ENCODE measurements at places on chromosomes 7 and 10.

GRCh38 chr10:133489816-133490588 lies 36.3 kb downstream of the SCART1 start:
- DNase-seq = no peak

GRCh38 chr10:14724931-14725330 lies 49.8 kb downstream of the FAM107B start:
- no peak for DNase-seq

GRCh38 chr7:44172352-44172751 lies 16.9 kb downstream of the GCK start:
- no peak for DNase-seq

- no peak for DNase-seq
These were observed 146.3 kb downstream of the HIBADH start for GRCh38 chr7:27516421-27516820.

GRCh38 chr10:4947039-4947634 lies 16.1 kb upstream of the AKR1C1 start:
- no peak for DNase-seq

- DNase-seq = no peak
These were observed 67.4 kb upstream of the PPP1R3C start for GRCh38 chr10:91700273-91700672.

DNA sequence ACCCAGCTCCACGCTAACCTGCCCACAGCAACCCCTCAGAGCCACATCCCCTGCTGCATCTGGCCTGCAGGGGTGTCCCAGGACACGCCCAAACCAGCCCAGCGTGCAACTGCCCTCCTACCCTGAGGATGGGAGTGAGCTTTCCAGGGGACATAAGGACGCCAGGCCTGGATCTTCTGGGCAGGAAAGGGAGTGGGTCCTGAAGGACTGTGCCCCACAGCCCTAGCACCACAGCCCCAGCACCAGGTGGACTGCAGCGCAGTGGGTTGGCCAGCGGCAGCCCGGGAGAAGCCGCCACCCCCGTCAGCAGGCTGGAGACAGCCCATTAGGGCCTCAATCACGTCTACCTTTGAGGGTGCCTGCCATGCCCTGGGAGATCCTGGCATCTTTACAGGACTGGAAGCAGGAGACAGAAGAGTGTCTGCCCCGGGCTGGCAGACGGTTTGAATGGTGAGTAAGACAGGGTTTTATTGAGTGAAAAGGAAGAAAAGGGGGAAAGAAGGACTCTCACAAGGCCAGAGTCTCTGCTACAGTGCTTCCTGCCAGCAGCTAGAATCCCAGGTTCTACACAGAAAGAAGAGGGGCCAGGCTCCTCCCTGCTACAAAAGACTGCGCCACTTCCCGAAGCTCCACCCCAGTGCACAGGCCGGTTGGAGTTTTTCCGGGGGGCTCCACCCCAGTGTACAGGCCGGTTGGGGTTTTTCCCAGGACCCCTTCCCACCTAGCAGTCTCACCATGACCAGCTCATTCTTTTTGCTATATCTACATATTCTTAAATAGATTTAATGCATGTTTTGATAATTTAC lies 69.8 kb upstream of the KCTD7 start:
- no peak for DNase-seq

GRCh38 chr10:54148508-54148907 lies 652.5 kb downstream of the PCDH15 start:
- no peak for DNase-seq

DNA sequence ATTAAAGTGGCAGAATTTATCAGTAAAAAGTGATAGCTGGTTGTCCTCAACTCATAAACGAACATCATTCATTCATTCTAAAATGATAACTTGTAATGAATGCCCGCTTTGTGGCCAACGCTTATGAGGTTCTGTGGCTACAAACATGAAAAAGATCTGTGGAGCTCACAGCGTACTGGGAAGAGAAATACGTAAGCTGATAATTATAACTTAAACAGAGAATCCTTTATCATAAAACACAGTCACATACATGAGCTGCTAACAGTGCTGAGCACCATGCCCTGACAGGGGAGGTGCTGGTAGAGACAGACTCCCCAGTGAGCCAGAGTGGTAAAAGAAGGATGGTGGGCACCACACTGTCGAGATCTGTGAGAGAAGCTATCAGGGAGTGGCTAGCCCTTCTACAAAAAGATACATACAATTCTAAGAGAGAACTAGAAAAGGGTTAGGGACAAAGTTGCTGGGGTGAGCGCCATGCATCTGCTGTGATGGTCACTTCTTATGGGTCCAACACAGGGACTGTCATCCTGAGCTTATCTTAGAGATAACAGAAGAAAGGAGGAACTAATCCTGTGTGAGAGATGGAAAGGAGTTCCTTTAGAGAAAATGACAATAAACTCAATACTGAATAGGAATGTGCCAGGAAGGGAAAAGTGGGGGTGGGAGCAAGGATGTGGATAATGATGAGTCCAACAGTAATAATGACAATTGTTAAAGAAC lies 106.7 kb downstream of the USP6NL start:
- no peak for DNase-seq

DNA sequence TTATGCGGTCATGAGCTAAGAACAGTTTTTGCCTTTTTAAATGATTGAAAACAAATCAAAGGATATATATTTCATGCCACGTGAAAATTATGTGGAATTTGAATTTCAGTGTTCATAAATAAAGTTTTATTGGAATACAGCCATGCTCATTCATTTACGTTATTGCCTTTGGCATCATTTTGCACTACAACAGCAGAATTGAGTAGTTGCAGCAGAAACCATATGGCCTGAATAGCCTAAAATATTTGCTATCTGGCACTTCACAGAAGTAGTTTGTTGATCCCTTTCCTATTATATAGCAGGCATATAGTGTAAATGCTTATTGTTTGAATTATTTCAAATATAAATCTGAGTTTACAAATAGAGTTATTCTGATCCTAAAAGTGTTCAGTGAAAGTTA lies 59.7 kb downstream of the AUTS2 start:
- no peak for DNase-seq

DNA sequence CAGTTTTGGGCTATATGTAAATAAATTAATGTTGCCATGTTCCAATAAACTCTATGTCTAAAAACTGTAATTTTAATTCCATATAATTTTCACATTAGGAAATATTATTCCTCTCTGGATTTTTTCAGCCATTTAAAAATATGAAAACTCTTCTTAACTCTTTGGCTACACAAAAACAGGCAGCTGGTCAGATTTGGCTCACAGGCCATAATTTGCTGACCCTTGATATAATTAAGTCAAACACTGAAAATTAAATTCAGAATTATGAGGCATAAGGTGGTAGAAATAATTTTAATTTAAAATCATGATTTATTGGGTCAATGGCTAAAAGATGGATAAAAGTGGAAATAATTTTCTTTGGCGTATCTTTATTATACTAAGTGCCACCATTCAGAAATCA lies 167.0 kb upstream of the ETV1 start:
- DNase-seq = no peak

GRCh38 chr7:65812281-65812680 lies 60.6 kb upstream of the VKORC1L1 start:
- no peak for DNase-seq

- DNase-seq = no peak
These were observed 118.2 kb downstream of the LARP4B start for GRCh38 chr10:813286-813685.

Measured in T-helper 2 cell (primary cell).